IMR-90 (cell line): ENCODE measurements at places on chromosomes 5 and 9. TPM values are rescaled to one million over a fixed set of nuclear protein-coding genes. Genes with fewer than 3 reads are reported as not detected.

The HMCN2 gene
- not detected in 2 replicates for total RNA-seq

The DMGDH gene
- total RNA-seq: under 0.01 and 0.18 TPM in 2 replicates

GRCh38 chr5:74632947-74633356 is 7.6 kb downstream of the ENC1 start:
- peak; percentile 81 for DNase-seq

- DNase-seq: no peak
Observed at GRCh38 chr5:171409164-171410136, 10.0 kb upstream of the FGF18 start.

DNA sequence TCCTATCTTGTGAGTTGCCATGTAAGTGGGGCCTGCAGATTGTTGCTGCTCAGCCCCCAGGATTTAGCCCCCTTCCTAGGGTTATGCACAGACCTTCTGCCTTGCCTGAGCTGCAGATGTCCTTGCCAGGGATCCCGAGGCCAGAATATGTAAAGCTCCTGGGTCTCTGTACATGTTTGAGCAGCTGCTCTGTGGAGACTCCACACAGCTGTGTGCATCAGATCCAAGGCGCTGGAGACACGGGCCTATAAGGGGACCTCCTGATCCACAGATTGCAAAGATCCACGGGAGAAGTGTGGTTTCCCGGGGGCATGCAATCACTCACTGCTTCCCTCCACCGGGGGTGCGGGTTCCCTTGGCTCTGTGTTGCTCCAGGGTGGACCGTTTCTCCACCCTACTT is 28.9 kb downstream of the TAF11L14 start:
- no peak for DNase-seq

GRCh38 chr9:89744730-89745129 is 139.9 kb downstream of the GADD45G start:
- no peak for DNase-seq

DNA sequence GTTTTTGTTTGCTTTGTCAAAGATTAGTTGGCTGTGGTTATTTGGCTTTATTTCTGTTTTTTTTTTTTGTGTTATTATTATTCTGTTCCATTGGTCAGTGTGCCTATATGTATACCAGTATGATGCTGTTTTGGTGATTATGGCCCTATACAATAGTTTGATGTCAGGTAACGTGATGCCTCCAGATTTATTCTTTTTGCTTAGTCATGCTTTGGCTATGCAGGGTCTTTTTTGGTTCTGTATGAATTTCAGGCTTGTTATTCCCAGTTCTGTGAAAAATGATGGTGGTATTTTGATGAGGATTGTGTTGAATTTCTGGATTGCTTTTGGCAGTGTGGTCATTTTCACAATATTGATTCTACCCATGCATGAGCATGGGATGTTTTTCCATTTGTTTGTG is 312.8 kb downstream of the TAF11L14 start:
- no peak for DNase-seq

- DNase-seq: no peak
Observed at GRCh38 chr5:16805486-16805885, 130.6 kb downstream of the MYO10 start.
